Memory B cell (primary cell): ENCODE measurements at places on chromosomes 4 and X.

- H3K4me1 ChIP-seq = no peaks in the 10 kb centered on the region
- no peak overlapping the region for H3K4me3 ChIP-seq
- DNase-seq = no peak
Measured at GRCh38 chrX:75038925-75039324, 113.7 kb upstream of the NEXMIF start.

GRCh38 chr4:48491514-48492176, 1.6 kb downstream of the ZAR1 start:
- H3K36me3 ChIP-seq = peaks cover 2% of the 10 kb centered on the region
- H3K27ac ChIP-seq = no peak overlapping the region
- peak overlapping the region; percentile 24 for H3K4me3 ChIP-seq

GRCh38 chr4:114603497-114603896, 4.9 kb downstream of the UGT8 start:
- peaks cover 16% of the 10 kb centered on the region for H3K4me1 ChIP-seq
- no peak overlapping the region for H3K27ac ChIP-seq
- no peaks in the 10 kb centered on the region for H3K27me3 ChIP-seq
- peak; percentile 59 for DNase-seq

- H3K27me3 ChIP-seq = no peaks in the 10 kb centered on the region
- no peak for DNase-seq
- H3K27ac ChIP-seq = no peak overlapping the region
Measured at GRCh38 chrX:148682206-148682605, 181.8 kb downstream of the AFF2 start.

GRCh38 chr4:20393486-20394100, 141.9 kb downstream of the SLIT2 start:
- H3K4me3 ChIP-seq = no peak overlapping the region
- no peak for DNase-seq
- no peaks in the 10 kb centered on the region for H3K4me1 ChIP-seq
- no peaks in the 10 kb centered on the region for H3K36me3 ChIP-seq
- H3K27me3 ChIP-seq = no peaks in the 10 kb centered on the region

DNA sequence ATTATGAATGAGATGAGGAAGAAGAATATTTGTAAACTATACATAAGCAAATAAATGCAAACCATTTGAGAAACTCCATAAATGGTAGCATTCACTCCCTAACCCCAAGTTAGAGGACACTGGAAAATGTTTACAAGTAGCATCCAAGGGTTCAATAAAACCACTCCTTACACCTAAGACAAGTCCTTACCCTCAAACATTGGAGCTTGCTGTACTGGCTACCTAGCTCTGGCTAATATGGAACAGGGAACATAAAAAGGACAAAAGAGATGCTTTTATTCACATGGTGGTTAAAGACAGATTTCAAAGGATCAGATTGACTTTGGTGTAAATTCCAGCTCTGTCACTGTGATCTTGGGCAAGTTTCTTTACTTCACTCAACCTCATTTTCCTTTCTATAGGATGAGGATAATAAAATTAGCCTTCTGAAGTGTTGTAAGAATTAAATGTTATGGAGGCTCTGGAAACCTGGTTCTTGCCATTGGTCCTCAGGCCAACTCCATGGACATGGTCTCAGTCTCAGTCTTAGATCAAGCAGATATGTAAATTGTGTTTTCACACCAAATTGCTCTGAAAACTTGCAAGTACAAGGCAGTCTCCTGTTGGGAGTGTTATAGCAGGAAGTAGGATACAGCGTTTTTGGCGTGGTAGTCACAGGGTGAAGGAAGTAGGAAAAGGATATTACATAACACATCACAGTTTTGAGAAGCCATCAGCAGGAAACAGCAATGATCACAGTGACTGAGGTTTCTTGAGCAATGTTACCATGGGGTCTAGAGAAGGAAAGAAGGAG, 3.3 kb downstream of the CXCL1 start:
- peaks cover 4% of the 10 kb centered on the region for H3K27me3 ChIP-seq
- no peaks in the 10 kb centered on the region for H3K4me1 ChIP-seq
- no peak overlapping the region for H3K27ac ChIP-seq
- H3K4me3 ChIP-seq = no peak overlapping the region

DNA sequence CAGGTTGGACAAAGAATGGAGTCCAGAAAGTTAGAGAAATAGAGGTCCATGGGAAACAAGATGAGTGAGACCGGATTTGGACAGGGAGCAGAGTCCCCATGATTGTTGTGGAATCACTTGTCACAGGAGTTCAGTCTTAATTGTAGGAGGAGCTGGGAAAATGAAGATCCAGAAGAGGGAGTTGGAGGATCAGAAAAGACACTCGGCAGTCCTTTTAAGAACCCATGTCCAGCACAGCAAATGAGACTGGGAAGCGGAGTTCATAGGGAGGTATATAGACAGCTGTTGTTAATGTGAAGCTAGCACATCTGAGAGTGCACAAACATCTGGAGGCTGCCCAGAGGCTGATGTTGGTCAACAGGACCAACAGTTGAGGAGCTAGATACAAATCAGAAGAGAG, 111.4 kb upstream of the RXFP1 start:
- H3K4me1 ChIP-seq = no peaks in the 10 kb centered on the region

DNA sequence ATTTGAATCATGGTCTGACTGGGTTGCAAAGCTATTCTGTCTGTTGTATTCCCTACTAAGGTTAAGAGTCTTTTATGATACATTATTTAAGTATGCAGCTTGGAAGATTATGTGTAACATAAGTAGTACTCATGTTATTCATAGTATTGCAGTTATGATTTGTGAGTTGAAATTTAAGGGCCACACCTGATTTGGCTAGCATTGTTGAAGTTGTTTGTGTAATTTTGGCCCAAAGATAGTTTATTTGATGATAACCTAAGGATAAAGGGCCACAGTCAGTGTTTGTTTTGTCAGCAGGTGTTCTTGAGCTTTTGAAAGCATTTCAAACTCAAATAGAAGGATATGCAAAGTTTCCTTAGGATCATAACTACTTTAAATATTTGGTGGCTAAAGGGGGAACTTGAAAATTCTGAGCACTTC, 38.9 kb downstream of the NUDT9 start:
- peaks cover 4% of the 10 kb centered on the region for H3K4me1 ChIP-seq
- H3K36me3 ChIP-seq = peaks cover 13% of the 10 kb centered on the region
- no peaks in the 10 kb centered on the region for H3K27me3 ChIP-seq
- DNase-seq = no peak
- H3K27ac ChIP-seq = peak overlapping the region; percentile 60

- peaks cover 8% of the 10 kb centered on the region for H3K4me1 ChIP-seq
- no peak overlapping the region for H3K27ac ChIP-seq
- peaks cover 9% of the 10 kb centered on the region for H3K27me3 ChIP-seq
Measured at GRCh38 chr4:154427149-154427548, 64.5 kb downstream of the DCHS2 start.

DNA sequence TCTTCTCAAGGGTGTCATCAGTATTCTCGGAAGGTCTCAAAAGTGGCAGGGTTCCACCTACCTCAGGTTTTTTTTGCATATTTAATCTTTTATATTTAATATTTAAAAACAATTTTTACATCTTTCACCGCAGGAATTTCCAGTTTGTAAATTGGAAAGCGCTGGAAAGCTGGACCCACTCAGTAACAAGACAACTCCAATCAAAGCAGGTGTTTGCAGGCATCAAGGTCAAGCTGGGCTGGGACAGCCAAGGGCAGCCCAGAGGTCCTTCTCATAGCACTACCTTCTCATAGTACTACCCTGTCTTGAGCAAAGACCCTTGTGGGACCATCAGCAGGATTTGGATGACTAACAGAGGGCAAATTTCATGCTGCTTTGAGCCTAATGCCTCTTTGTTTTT, 160.1 kb downstream of the TET2 start:
- peak overlapping the region; percentile 17 for H3K27ac ChIP-seq
- no peak overlapping the region for H3K4me3 ChIP-seq
- no peak for DNase-seq
- peaks cover 7% of the 10 kb centered on the region for H3K36me3 ChIP-seq

DNA sequence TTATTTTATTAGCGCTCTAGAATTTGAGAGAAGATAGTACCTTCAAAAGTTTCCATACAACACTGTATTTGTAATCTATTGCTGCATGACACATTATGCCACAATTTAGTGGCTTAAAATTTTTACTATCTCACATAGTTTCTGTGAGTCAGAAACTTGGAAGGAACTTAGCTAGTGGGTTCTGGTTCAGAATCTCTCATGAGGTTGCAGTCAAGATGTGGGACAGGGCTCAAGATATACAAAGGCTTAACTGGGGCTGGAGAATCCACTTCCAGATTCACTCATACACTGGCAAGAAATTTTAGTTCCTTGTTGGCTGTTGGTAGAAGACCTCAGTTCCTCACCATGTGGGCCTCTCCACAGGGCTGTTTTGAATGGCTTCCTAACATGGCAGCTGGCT, 11.5 kb upstream of the C4orf54 start:
- H3K4me3 ChIP-seq = no peak overlapping the region
- H3K4me1 ChIP-seq = no peaks in the 10 kb centered on the region
- DNase-seq = no peak

DNA sequence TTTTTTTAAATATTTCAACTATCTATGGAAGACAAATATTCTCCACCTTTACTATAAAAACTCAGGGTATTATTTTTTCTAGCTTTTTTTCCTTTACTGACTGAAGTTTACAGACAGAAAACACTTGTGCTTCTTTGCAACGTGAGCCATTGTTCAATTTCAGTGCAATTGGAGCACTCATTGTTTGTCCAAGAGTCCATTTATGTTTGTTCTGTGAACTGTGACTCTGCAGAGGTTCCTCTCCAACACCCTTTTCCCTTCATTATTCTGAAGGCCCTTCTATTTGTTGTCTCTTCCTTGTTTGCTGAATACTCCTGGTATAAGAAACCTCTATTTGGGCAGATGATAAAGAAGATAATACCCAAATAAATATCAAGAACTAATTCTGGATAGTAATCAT, 37.4 kb downstream of the DAPP1 start:
- peaks cover 36% of the 10 kb centered on the region for H3K4me1 ChIP-seq
- no peaks in the 10 kb centered on the region for H3K27me3 ChIP-seq
- peak overlapping the region; percentile 48 for H3K27ac ChIP-seq
- peaks cover 18% of the 10 kb centered on the region for H3K36me3 ChIP-seq
- no peak for DNase-seq

GRCh38 chr4:36601864-36602495, 320.6 kb downstream of the DTHD1 start:
- no peak overlapping the region for H3K27ac ChIP-seq
- H3K27me3 ChIP-seq = no peaks in the 10 kb centered on the region
- no peaks in the 10 kb centered on the region for H3K4me1 ChIP-seq
- no peak for DNase-seq

- H3K36me3 ChIP-seq = peaks cover 2% of the 10 kb centered on the region
- no peak for DNase-seq
- H3K27me3 ChIP-seq = peaks cover 36% of the 10 kb centered on the region
- H3K4me3 ChIP-seq = no peak overlapping the region
Measured at GRCh38 chr4:84503495-84504437, 4.7 kb upstream of the NKX6-1 start.

- no peak overlapping the region for H3K4me3 ChIP-seq
- no peaks in the 10 kb centered on the region for H3K4me1 ChIP-seq
- no peak overlapping the region for H3K27ac ChIP-seq
- DNase-seq = no peak
- H3K27me3 ChIP-seq = no peaks in the 10 kb centered on the region
Measured at GRCh38 chr4:32689518-32689917, 1969.3 kb downstream of the PCDH7 start.

DNA sequence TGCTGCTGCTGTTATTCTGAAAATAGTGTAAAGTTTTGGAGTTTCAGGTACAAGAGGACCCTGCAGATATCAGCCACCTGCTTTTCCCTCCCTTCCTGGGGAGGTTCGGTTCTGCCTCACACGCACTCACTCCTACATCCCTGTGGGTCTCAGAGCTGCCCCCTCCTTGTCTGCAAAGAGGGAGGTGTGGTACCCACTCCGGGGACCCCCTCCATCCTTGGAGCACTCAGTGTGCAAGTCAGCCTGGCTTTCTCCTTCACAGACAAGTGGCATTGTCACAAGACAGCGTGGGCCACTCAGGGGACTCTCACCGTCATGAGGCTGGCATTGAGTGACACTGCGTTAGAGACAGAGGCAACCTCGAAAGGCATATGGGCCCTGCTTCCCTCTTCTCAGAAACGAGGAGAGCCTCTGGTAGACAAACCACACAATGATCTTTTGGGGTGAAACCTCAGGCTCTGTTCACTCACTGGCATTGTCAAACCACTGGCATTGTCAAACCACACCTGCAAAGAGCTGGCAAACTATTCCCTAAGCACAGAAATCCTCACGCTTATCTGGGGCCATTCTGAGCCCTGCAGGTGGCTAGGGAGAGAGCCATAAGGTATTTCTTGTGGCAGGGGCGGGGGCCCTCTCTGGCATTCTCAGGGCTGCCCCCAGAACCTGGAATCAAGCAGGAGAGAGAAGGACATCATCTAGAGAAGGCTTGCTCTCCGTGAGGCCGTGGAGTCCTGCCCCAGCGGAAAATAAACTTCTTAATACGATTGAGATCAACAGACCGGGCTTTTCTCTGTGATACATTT, 285.0 kb downstream of the SHOX start:
- no peak overlapping the region for H3K4me3 ChIP-seq
- peaks cover 2% of the 10 kb centered on the region for H3K27me3 ChIP-seq
- H3K4me1 ChIP-seq = no peaks in the 10 kb centered on the region
- no peaks in the 10 kb centered on the region for H3K36me3 ChIP-seq

- no peak for DNase-seq
- no peaks in the 10 kb centered on the region for H3K27me3 ChIP-seq
- no peak overlapping the region for H3K27ac ChIP-seq
- no peaks in the 10 kb centered on the region for H3K4me1 ChIP-seq
Measured at GRCh38 chrX:33307911-33308354, 96.6 kb upstream of the DMD start.

DNA sequence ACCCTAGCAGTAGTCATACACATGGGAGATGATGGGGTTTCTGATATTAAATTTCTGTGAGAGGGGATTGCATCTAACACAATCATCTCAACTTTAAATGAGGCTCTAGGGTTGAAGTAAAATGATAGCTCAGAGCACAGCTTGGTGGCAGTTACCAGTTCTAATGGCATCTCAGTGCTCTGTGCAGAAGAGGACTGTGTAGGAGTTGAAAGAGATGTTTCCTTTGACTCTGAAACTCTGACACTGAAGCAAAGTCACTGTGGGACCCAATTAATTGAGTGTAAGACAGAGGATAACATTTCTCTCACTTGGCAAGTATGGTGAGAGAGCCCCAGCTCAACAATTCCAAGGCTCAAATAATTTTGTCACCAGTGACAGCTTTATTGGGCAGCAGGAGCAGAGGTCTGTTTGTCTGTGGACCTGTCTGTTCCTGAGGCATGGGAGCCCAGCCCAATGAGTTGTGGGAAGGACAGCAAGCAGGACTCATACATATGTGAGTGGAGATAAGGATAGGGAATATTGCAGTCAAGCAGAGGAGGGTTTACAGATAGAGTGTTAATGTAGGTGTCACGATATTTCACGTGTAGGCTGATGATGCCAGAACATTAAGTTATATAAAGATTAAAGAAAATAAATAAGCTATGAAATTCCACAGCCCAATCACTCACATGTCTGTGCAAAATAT, 76.7 kb upstream of the NAF1 start:
- no peak for DNase-seq
- H3K4me3 ChIP-seq = no peak overlapping the region
- no peaks in the 10 kb centered on the region for H3K36me3 ChIP-seq
- peaks cover 12% of the 10 kb centered on the region for H3K27me3 ChIP-seq
- no peak overlapping the region for H3K27ac ChIP-seq

DNA sequence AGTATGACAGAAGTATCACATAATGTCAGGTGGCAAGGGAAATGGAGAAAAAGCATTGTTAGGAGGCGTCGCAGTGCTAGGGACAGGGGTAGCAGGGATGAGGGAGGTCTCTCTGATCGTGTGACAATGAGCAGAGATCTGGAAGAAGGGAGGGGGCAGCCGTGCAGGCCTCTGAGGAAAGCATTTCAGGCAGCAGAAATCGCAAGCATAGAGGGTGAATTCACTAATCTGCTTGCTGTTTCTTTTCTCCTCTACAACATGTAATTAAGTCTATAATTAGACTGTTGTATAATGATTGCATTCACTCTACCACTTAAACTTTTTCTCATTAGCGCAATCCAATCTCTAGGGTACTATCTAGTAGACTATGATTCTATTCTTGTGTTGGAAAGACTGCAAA, 9.1 kb downstream of the CYP4V2 start:
- no peaks in the 10 kb centered on the region for H3K27me3 ChIP-seq
- peaks cover 18% of the 10 kb centered on the region for H3K4me1 ChIP-seq
- DNase-seq = no peak
- no peak overlapping the region for H3K27ac ChIP-seq
